ENCODE measurements at places on chromosomes 2 and 18.

DNA sequence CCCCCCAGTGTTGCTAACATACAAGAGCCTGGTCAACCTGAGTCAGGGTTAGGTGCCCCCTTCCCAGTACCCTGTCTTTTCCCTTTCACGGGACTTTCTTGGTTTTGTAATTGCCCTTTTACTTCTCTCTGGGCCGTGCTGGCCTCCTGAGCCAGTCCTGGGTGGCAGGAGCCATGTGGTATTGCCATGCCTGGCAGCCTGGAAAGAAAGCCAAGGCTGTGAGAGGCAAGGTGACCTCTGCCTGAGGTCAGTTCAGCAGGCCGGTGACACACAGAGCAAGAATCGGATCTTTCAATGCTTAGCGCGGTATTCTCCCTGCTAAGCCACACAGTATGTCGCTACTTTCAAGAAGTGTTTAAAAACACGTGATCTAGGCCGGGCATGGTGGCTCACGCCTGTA is 52.3 kb downstream of the C18orf63 start:
- no peak for DNase-seq

DNA sequence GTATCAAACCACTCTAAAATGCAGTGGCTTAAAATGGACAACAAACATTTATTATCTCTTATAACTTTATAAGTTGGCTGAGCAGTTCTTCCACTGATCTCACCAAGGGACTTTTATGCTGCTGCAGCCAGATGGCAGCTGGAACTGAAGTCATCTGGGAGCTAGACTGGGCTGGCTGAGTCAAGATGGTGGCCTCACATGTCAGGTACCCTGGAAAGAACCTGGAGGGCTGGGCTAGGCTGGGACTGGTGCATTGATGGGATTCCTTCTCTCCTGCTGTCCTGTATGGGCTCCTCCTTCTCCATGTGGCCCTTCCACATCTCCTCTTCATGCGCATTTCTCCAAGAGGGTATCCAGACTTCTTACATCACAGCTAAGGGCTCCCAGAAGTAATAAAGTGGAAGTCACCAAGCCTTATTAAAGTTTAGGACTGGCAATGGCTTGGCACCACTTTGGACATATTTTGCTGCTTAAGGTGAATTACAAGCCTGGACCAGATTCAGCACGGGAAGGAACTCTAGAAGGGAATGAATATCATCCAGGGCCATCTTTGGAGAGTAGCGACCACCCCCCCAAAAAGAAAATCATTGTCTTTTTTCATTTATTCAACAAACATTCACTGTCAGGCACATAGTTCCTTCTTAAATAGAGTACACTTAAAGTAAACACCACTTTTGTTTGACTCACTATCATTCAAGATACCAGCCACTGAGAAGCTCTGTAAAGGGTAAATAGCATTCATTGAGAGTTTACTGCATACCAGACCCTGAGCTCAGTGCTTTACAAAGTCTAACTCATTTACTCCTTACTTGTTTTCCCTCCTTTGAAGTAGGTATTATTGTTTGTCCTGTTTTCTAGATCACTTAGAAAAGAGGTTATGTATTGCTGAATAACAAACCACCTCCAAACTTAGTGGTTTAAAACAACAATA is 138.0 kb downstream of the ZFP36L2 start:
- DNase-seq = no peak

DNA sequence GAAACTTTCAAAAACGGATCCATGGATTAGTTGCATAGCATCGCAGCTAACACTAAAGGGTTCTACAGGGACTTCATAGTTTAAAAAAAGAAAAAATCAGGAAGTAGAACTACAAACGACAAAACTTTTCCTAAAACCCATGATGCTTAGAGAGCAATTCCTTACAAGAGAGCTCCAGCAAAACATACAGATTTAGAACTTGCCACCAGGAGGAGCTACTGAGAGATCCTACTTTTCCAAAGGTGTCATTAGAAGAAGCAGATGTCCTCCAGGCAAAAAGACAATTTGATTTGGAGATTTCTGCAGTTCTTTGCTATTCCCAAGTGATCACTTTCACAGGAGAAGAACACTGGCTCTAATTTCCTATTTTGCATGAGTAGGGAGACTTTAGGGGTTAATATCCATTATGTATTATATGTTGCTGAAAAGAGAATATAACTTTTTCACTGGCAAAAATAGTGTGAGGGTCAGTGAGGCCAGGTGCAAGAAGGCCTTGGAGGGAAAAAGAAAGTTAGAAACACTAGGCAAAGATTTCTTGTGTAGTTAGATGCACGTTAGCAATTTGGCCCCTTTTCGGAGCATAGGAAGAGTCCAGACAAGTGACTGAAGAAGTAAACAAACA is 436.2 kb downstream of the SUCLG1 start:
- no peak for DNase-seq

DNA sequence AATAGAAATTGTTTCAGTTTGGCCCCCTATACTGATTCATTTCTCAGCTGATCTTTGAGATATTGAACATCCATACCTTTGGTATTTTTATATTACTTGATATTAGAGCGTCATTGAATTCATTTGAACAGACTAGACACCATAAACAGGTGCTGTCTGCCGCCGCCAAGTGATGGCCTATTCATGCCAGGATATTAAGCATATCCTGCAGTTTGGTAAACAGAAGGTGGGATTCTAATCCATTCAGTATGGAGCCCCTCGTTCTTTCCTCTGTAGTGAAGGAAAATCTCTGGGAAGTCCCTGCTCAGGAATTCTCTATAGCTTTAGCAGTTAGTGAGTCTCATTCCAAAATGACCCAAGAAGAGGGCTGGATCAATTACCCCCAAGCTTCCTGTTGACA is 23.0 kb upstream of the CD28 start:
- DNase-seq = no peak

GRCh38 chr18:22276334-22276713 is 106.9 kb downstream of the GATA6 start:
- DNase-seq = no peak

GRCh38 chr2:69723791-69724190 is 18.1 kb upstream of the ANXA4 start:
- no peak for DNase-seq

DNA sequence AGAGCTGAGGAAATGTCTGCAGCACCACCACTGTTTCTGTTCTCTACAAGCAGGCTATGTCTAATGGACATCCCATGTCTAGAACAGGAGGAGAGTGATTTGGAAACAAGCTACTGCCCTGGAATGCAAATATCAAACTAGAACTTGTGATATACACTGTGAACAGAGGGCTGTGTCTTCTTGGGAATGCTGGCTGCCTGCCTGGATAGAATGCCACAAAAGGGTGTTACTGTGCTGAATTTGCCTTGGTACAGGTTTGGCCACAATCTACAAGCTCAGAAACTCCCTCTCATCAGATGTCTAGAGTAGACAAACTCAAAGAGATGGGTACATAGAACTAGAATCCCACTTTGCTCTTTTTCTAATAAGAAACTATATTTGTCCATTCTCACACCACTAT is 170.5 kb downstream of the NYAP2 start:
- no peak for DNase-seq

DNA sequence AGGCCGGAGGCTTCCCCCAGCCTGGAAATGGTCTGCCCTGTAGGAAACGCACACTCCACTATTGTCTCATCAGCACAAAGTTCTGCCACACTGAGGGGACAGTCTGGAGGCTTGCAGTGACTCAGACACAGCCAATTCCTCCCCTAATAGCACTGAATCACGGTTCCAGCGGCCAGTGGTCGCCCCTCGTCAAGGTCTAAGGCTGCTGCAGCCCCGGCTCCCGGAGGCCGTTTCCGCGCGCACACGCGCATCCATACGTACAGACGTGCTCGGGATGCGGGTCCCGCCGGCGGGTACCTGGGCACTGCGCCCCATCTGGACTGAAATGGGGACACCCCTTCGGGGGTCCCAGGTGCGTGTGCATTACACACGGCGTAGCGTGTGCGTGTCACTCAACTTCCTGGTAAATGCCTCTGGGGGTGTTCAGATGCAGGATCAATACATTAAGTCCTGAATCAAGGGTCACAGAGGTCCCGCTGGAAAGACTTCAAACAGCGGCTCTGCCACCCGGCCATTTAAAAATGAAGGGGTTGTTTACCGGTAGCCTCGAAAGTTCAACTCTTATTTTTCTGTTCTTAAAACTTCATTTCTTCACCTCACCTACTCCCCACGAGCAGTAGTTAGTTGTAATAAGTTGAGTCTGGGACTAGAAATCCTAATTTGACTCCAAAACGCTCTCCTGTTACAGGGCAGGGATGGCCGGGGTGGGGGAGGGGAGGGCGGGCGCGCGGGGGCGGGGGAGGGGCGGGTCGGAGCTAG is 572 bp upstream of the ZNF516 start:
- DNase-seq = no peak

GRCh38 chr2:104068665-104069064 is 785.2 kb upstream of the POU3F3 start:
- no peak for DNase-seq

GRCh38 chr2:88500691-88501090 is 48.2 kb upstream of the FOXI3 start:
- DNase-seq = no peak

DNA sequence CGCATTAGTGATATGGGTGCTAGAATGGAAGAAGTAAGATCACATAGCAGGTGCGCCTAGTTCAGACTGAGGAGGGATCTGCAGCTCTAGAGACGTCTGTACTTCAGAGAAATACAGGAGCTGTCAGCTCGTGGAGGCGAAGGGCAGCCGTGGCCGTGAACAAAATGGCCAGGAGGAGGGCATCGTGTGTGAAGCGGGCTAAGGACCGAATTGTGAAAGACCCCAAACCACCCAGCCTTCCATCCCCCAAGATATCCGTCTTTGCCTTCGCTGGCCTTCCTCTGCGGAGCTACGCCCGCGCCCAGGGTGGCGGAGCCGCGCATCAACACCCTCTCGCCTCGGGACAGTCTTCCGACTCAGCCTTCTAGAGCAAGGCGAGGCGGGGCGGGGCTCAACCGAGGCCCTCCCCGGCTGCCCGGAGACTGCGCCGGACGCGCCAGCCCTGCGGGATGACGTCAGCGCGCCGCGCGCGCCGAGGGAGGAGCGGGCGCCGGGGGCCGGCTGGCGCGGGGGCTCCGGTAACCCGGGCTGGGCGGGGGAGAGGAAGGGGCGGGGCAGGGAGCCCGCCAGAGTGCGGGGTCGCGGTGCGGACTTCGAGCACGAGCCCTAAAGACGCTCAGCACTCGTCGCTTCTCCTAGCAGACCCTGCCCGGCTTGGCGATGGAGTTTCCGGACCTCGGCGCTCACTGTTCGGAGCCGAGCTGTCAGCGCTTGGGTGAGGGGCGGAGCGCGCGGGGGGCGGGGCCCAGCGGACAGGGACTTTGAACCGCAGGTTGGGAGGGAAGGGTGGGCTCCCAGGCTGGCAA is at the start of gene ZFAND2B:
ZFAND2B (plus strand) TSS at position 455 of the 806 bp plus-strand sequence; CDS start at position 661, 206 bp downstream.
- DNase-seq = peak; percentile 96

GRCh38 chr2:143390171-143390570 is 261.0 kb downstream of the ARHGAP15 start:
- DNase-seq = no peak

- no peak for DNase-seq
These were observed 14.8 kb downstream of the TMEM237 start for GRCh38 chr2:201628545-201628944.

GRCh38 chr2:63862806-63863205 is 21.1 kb downstream of the UGP2 start:
- no peak for DNase-seq
